ENCODE measurements at places on chromosomes 2 and 18.

DNA sequence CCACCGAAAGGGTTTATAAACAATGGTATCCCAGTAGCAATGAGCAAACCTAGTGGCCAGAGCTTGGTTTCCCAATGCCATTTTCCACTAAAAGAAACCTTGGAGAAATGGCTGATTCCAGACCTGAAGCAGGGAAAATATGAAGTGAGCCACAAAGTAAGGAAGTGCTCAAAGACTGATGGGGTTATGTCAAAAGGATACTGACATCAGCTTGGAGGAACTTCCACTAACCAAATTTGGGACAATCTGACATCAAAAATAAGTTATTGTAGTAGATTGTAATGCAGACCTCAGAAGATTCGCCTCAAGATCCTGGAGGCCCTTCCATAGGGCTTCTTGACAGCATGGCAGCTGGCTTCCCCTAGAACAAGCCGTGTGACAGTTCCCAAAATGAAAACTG is 79.4 kb upstream of the SP3 start:
- DNase-seq: no peak

DNA sequence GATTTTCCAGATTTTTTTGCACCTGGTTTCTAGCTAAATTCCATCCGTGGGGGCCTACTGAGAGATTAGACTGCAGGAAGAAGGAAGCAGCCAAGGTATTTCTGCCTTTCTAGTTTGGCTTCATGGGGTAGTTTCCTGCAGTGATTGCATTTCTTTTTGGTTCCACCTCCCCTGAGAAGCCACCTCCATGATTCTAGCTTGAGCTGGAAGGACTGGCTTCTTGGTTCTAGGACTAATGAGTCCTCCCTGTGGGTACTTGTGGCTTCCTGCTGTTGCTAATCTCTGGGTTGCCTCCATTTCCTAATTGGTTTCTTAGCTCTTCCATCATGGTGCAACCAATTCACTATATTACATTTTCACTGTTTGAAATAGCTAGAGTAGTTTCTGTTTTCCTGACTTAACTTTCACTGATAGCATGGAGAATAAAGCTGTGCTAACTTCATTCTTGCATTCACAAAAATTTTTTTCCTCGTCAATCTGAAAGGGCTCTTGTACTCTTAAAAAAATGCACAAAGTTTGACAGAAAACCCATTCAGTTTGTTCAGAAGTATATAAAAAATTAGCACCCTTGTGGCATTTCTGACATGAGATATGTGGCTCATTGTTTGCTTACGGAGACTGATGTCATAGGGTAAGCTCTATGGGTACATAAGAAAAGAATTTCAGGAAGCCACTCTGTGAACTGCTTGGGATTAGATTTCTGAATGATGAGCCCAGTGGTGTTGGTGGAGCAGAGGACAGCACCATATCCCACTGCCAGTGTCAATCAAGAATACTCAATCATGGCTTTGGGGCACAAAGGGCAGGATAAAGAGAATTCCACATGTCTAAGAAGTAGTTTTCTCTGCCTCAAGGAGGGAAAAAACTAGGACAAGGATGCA is 242.8 kb upstream of the RBMS1 start:
- DNase-seq: peak; percentile 70

- DNase-seq: no peak
Observed at GRCh38 chr18:32025744-32026143, 7.1 kb downstream of the RNF125 start.

- DNase-seq: no peak
Observed at GRCh38 chr2:200209030-200209429, 97.5 kb upstream of the SPATS2L start.

DNA sequence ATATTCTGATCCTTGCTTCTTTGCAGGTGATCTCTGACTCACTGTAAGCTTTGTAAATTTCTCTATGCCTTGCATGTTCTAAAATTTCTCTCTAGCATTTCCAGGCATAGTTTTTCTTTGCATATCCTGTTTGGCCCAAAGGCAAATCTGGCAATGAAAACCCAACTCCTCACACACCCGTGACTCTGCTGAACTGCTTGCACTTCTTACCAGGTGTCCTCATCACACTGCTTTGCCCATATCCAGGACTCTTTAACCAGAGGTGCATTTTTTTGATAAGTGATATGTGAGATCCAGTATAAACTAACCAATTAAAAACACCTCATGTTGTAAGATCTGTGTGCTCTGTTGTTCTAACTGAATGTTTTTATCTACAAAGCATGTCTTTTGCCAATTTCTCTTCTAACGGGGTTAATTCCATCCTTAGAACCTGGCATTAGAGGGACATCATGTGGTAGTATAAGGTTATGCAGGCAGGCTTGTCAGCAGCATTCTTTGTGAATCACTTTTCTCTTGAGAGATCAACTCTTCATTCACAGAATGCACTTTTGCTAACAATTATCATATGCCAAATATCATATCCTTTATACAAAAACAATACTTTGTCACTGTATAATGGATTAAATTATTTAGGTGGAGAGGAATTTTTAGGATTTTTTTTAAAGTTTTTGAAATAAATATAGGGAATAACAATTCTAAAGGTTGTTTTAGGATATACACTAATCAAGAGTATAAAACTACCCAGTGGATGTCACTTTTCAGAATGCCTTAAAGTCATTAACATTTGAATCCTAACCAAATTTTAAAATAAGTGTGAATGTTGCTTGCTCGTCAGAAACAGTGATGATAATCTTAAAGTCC is 20.8 kb upstream of the TMX3 start:
- DNase-seq: peak; percentile 82

- no peak for DNase-seq
Observed at GRCh38 chr2:190082118-190082517, 19.6 kb upstream of the MSTN start.

GRCh38 chr2:22885245-22885644 is 499.7 kb upstream of the KLHL29 start:
- no peak for DNase-seq

- DNase-seq: no peak
Observed at GRCh38 chr2:172012677-172013391, 13.1 kb downstream of the METAP1D start.

DNA sequence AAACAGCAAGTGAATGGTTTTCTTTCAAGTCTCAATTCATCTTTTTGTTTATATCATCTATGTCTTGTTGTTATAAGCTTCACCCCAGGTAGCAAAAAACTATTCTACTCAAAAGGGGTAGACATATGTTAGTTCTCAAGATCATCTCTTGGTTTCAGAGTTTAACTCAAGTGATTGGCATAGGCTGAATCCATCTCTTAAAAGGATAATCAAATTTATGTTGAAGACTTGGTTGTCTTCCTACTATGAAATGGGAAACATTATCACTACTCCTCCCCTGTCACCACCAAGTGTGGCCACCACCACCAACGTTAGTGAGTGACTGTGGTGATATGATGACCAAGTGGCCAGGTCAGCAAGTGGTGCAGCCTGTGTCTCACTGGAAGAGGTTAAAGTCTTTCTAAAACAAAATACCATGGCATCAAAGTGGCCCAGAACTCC is 1.5 kb downstream of the IL1B start:
- no peak for DNase-seq

- DNase-seq: peak; percentile 64
Observed at GRCh38 chr2:73931531-73932500, 5.1 kb downstream of the DGUOK start.

DNA sequence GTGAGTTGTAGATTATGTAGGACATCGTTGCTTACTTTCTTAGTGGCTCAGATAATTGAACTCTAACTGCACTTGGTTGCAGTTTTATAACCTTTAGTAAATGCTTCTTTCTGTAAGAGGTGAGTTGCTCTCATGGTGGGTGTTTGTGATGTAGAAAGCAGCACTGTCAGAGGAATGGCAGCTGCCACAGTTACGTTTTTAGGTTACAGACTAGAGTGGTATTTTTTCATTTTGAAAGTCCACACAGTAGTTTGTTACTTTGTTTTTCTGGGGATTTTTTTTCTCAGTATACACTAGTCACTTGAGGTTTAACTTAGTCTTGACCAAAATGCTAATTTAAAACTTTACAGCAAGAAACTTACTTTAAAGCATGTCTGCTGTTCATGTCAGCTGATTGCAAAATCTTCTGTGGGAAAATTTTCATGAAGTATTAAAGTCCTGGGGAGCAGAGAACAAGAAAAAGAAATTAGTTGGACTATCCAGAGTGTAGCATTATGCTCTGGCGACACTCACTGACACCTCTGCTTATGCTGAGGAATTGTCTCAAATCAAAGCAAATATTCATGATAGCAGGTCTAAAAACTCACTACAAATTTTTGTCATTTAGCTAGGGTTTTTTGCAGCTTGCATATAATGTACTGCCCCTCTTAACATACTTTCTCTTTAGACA is 14.8 kb downstream of the AFTPH start:
- DNase-seq: peak; percentile 29

DNA sequence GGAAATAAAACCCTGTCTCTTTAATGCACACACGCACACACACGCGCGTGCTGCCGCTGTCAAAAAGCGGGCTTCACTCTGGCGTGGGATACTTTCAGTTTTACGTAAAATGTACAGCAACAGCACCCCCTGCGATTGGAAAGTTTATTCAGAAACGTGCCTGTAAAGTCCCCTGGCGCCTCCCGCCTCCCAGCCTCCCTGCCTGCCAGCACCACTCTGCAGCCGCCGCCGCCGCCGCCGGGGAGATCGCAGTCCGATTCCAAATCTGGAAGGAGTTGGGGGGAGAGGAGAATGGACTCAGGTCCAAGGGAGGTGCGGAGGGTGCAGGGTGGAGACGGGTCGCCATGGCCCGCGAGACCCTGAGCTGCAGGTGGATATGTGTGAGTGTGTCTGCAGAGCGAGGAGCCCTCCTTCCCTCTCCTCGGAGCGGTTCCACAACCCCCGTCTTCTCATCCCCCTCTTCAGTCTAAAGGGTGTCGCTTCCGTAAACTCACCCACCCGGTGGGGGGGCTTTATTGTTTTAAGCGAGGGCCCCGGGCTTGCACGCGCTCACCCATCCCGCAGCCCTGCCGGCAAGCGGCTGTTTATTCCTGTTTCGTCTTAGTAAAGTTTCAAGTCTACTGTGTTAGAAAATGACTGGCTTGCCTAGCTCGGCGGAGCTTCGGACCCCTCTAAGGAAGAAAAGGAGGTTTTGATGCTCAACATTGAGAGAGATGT is 1.8 kb upstream of the BCL11A start:
- DNase-seq: peak; percentile 81

DNA sequence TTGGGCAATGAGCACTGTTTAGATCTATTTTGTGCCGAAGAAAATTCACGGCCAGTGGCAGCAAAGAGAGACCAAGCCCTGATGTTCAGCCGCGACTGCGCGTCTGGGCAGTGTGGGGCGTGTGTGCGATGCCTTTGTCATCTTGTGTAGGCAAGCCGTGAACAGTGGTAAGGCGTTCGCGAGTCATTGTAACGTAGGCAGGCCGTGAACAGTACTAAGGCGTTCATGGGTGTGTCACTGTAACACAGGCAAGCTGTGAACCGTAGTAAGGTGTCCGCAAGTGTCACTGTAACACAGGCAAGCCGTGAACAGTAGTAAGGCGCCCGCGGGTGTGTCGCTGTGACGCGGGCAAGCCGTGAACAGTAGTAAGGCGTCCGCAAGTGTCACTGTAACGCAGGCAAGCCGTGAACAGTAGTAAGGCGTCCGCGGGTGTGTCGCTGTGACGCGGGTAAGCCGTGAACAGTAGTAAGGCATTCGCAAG is 99.9 kb downstream of the NFATC1 start:
- no peak for DNase-seq

DNA sequence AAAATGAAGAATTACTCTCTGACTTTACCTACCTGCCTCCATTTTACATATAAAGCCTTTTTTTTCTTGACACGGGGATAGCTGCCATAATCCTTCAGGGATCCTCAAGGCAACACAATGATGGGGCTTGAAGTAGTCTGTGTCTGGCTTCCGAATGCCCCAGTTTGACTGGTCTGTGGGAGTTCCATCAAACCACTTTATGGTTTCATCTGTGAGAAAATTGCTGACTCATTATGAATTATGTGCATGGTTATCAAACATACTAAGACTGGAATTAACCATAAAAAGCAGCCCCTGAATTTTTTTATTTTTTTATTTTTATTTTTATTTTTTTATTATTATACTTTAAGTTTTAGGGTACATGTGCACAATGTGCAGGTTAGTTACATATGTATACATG is 117.5 kb downstream of the PLA2R1 start:
- no peak for DNase-seq

- DNase-seq: no peak
Observed at GRCh38 chr2:25586726-25587144, 86.6 kb downstream of the DTNB start.

Data from GM23248 (cell line).